Globus pallidus (tissue), 1 donor: ENCODE measurements at places on chromosomes 4 and X.

- no peak for DNase-seq
Measured at GRCh38 chrX:10367406-10367805, 210.6 kb downstream of the CLCN4 start.

DNA sequence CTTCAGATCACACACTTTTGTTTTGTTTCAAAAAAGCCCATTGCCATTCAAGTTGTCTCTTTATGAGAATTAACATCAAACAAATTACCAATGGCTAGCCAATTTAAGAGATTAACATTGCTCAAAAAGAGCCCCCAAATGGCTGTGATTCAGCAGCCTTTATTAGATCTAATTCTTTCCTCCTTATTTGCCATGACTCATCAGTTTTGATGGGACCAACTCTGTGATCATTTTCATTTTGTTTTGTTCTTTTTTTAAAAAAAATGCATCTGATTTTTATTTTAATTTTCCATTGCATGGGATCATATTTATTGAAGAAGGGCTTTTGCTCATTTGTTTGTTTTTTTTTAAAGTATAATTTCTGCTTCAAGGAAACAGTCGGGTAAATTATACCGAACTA is 161.6 kb upstream of the FRMPD4 start:
- no peak for DNase-seq

DNA sequence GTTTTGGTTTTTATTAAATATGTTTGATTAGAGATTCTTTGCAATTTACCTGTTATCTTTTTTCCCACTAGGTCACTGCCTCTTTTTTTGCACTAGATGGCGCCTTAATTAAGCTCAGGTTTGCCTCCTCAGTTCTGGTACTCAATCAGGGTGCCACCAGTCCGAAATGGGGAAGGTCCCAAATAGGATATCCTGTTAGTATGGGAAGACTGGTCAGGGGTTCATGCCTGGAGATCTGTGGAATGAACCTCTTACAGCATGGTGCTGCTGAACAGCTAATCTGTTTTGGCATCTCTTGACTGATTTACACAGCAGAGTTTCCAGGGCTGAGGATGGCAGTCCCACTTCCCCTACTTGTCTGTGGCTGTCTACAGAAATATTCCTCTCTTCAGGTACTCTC is 24.2 kb upstream of the VSIG1 start:
- DNase-seq: no peak

- DNase-seq: no peak
Measured at GRCh38 chrX:23317799-23318724, 16.6 kb upstream of the PTCHD1 start.

DNA sequence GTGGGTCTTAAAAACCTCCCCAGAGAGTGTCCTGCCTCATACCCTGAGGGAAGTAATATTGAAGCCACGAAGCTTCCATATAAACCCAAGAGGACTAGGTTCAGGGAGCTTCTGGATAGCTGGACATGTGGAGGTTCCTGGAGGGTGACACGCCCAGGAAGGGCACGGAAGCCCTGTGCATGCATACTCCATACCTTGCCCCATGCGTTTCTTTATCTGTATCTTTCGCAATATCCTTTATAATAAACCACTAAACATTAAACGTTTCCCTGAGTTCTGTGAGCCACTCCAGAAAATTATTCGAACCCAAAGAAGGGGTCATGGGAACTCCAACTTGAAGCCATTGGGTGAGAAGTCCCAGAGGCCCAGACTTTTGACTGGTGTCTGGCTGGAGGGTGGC is 45.7 kb upstream of the HPF1 start:
- no peak for DNase-seq

DNA sequence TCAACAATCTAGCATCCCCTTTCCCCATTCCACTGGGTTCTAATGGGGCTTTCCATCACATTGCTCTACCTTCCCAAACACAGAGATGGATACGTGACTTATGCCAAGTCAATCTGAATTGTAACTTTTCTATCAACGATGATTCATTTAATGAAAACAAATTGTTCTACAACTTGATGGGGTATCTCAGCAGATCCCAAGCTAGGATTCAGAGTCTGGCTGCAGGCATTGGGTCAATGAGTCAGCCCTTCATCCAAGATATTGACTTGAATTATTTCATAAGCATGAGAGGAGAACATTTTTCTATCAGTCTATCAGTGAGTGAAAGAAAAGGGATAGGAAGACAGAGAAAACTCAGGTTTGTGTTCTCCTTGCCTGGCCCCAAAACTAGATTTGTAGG is 15.0 kb upstream of the HPGDS start:
- DNase-seq: no peak

- no peak for DNase-seq
Measured at GRCh38 chrX:55867181-55867651, 149.7 kb downstream of the RRAGB start.

GRCh38 chr4:38004887-38005286 is 44.7 kb downstream of the PTTG2 start:
- no peak for DNase-seq

DNA sequence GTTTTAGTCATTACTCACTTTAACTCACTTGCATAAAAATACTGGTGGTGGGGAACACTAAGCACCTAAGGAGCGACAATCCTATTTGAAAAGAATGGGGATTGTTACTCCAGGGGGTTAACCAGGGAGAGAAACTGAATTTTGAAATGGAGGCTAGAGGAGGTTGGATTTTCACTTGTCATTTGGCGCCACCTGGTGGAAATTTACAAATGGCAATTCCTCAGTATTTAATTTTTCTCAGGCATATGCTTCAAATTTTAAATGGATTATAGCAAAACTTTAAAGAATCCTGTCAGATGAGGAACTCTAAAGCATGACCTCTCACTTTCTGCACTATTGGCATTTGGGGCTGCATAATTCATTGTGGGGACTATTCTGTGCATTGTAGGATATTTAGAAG is 2.7 kb upstream of the GEMIN8 start:
- no peak for DNase-seq

DNA sequence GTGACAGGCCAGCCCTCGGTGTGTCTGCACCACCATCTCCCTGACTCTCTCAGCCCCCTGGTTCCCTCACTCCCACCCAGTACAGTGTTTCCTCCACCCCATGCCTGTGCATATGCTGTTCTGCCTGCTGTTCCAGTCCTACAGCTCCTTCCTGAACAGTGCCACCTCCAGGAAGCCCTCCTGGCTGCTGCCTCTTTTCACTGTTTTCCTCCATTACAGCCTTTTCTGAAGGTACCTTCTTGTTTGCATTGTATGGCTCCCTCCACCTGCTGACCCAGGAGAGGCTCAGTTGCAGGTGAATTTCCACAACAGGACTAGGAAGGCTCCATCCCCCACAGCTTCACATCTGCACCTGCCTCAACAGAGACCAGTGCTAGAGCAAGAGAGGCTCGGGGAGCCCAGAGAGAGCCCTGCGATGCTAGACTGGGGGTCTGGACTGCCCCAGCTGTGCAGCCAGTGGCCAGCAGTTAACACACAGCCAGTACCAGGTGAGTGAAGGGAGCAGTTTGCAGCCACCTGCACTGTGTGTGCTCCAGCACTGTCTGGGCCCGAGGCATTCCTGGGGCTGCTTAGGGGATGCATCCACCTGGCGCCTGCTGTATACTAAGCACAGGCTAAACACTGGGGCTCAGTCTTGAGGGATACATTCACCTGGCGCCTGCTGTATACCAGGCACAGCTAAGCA is 92.0 kb downstream of the ADRA2C start:
- no peak for DNase-seq

DNA sequence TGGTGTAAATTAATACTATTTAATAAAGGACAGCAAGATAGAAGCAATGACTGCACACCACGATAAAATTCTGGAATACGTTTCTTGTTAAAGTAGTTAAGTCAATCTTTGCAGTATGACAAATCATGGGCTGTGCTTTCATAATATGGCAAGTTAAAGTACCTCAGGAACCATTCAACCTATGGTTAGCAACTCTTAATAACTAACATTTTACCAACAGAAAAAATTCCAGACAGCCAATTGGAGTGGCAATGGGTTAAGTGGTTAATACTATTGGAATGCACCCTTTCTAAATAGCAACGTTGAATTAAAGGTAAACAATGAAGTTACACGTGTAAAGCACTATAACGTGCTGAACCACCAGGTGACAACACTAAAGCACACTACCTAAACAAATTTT is 72.4 kb upstream of the ZCCHC13 start:
- no peak for DNase-seq

DNA sequence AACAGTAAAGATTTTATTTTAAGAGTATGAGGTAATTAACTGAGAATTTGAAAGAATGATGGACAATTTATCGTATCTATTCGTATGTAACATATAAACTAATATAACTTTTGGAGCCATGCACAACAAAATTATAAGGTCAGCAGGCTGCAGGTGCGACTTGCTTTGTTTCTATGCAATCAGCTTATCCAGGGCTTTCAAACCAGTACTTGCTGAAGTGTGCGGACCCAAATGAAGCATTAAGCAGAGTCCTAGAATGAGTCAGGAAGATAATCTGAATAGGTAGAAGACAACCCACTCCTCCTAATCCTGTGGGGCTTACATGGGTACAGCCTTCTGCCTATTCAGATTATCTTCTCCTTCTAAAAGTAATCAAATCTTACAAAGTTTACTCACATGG is 2.1 kb downstream of the NSD2 start:
- DNase-seq: no peak

- no peak for DNase-seq
Measured at GRCh38 chr4:55530691-55531090, 16.0 kb downstream of the CLOCK start.

DNA sequence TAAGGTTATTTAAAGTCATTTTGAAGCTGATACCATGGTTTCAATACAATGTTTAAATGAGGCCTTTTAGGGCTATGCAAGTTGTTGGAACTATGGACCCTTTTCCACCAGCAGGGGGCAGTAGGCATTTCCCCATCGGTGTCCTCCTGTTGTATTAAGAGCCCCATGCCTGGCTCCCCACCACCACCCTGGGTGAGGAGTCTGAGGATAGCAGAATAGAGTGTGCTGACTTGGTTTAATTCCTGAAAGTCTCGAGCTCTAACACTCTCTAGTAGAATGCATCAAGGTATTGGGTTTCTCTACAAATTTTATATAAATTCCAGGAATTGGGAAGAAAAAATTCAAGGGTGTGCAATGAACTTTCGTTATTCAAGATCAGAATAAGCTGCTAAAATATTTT is 234.8 kb upstream of the JADE1 start:
- peak; percentile 83 for DNase-seq

DNA sequence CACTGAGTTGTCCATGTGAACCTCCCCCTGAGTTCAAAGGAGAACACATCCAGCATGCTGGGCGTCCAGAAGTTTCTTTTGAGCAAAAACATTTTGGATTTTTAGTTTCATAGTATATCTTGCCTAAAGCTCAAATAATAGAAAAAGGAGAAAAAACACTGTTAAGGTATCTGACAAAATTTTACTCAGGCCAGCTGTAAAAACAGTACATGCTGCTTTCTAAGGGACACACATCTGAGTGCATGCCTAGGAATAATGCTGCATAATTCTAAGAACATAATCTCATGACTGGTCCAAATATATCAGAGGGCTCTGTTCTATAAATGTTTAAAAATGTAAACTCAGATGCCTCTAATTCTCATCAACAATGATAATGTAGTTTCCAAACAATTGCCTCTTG is 561.3 kb upstream of the INTU start:
- DNase-seq: no peak

DNA sequence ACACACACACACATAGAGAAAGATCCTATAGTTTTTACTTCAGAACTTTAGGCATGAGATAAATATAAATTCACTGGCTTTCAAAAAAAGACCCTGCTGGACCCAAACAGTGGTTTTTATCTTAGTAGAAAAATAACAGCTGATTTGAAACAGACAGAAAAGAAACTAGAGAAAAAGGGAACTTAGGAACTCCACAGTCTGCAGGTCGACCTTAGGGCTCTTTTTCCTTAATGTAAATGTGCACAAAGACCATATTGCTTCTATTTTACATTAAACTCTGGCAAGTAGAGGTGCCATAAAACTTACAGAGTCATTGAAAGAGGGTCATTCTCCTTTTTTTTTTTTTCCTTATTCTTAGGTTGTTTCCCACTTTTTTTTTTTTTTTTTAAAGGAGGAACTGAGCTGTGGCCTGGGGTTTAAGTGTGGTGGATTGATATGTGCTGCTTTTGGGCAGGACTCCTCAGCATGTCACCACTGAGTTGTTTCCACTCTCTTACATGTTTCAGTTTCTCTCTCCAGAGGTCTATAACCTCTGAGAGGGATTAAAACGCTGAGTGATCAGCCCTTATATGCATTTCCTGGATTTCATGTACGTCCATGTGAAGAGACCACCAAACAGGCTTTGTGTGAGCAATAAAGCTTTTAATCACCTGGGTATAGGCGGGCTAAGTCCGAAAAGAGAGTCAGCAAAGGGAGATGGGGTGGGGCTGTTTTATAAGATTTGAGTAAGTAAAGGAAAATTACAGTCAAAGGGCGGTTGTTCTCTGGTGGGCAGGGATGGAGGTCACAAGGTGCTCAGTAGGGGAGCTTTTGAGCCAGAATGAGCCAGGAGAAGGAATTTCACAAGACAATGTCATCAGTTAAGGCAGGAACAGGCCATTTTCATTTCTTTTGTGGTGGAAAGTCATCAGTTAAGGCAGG is 70.8 kb upstream of the PACRGL start:
- no peak for DNase-seq

DNA sequence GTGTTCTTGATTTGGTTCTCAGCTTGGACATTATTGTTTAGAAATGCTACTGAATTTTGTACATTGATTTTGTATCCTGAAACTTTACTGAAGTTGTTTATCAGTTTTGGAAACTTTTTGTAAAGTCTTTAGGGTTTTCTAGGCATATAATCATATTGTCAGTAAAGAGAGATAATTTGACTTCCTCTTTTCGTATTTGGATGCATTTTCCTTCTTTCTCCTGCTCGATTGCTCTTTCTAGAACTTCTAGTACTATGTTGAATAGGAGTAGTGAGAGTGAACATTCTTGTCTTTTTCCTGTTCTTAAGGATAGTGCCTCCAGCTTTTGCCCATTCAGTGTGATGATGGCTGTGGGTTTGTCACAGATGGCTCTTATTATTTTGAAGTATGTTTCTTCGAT is 24.1 kb downstream of the TMPRSS11A start:
- DNase-seq: no peak

- DNase-seq: no peak
Measured at GRCh38 chr4:122960611-122961000, 38.2 kb upstream of the NUDT6 start.

- no peak for DNase-seq
Measured at GRCh38 chr4:127809173-127809800, 27.2 kb downstream of the HSPA4L start.

- DNase-seq: no peak
Measured at GRCh38 chrX:153924149-153924861, 1.8 kb downstream of the ARHGAP4 start.

DNA sequence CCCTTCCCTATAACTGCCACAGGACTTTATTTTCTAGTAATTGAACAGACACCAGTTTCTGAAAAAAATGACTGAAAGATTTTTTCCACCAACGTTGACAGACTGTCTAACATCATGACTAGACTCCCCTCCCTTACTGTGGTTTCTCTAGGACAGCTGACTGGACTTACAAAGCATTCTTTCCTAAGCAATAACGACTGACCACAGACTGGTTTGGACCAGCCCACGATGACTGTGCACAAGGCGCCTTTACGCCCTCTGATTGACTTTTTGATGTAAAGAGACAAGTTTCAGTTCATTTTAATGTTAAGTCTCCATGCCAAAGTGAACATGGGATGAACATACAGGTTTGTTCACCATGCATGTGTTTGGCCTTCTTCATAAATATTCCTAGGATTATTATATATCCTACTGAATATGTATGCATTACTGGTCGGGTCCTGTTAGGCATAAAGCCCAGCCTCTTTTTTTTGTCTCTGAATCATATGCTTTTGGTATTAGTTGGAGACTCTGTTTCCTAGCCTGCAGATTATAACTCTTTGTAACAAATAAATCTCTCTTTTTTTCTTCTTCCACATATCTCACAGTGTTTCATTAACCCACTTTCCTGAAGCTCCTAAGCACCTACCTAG is 50.5 kb upstream of the UGT2B4 start:
- DNase-seq: no peak
